ENCODE measurements at places on chromosomes 4 and X.

GRCh38 chr4:84167564-84167963, 331.5 kb downstream of the NKX6-1 start:
- no peak for DNase-seq

DNA sequence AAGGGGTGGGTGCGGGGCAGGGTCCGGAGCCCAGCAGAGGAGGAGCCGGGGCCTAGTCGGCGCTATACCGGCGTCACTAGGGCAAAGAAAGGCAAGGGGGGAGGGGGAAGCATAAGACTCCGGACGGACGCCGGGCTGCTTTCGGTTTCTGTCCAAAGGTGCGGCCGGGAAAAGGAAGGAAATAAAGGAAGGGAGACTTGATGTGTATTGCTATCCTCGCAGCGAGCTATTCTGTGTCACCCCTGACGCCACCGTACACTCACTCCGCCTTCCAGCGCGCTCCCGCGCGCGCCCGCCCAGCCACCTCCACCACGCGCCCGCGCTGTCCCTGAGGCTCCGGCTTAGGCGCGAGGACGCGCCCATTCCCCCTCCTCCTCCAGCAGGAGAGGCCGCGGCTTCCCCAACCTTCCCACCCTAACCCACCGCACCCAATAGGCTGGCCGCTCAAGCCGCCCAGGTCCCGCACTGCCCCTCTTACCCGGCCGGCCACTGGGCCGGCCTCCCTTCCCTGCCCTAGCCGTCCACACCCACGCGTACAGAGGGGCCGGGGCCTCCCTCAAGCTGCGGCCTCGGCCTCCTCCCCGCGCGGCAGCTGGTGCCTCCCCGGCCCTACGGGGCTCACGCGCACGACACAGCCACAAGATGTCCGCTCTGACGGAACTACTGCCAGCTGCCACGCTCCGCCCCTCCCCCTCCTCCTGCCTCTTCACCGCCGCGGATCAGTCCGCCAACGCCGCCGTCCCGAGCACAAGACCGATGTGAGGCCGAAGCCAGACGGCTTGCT, at the start of gene UBE2D3:
UBE2D3 (minus strand) TSS at position 662 of the 784 bp plus-strand sequence. CDS start 1,043 bp downstream, outside the sequence.
- DNase-seq = peak; percentile 19

DNA sequence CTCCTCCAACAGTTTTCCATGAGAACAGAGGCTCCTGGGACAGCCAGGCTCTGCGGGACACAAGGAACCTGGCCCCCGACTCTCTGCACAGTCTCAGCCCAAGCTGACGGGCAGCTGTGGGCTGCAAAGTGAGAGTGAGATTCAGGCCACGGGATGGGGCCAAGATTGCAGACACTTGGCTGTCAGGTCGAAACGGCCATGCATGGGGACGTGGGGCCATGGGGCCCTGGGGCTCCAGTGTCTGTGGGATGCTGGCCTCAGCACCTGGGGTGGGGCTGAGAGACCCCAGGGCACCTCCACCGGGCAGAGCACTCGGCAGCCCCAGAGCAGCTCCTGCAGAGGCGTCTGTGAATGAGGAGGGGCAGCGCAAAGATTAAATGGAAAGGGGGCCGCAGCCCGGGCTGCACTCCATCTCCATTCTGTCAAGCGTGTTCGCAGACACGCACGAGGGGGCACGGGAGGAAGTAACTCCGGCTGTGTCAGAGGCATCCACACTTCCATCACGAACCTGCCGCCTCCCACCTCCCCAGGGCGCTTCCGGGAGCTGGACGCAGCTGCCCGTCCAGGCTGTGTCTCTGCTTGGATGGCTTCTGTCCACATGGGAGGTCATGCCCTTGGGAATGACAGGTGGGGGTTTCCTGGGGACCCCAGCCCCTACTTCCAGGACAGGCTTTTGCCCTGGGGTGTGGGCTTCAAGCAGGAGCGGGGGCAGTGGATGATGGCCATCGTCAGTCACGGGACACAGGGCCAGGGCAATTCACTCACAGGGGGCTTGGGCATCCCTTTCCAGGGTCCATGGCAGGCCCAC, 82.8 kb upstream of the NKX1-1 start:
- DNase-seq = no peak

DNA sequence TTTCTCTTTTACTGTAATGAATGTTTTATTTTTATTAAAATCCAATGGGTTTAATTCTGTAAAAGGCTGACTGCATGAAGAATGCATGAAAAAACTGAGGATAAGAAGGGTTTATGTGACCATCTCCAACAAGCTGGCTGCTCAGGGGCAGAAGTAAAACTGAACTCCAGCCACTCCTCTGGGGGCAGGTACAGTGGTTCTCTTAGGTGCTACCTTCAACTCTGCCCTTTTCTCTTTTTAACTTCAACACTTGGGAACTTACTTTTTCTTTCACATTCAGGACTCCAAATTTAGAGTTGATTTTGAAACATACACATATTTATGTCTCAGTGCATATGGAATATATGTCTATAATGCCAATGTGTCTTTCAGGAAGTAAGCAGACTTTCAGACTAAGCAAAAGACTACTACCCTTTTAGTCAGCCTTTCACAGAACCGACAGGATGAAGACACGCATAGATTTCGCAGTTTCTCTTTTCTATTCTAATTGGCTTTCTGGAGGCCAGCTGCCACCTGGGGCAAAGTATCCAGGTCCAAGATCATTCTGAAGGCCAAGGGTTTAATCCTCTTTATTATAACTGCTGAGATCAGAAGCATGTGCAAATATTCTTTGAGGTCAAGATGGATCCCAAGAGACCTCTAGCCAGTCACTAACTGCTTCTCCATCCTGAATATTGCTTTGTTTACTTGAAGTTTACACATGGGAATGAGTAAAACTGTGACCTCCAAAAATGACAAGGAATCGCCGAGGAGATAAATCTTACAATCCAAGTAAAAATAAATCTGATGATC, 30.7 kb downstream of the HS3ST1 start:
- no peak for DNase-seq

DNA sequence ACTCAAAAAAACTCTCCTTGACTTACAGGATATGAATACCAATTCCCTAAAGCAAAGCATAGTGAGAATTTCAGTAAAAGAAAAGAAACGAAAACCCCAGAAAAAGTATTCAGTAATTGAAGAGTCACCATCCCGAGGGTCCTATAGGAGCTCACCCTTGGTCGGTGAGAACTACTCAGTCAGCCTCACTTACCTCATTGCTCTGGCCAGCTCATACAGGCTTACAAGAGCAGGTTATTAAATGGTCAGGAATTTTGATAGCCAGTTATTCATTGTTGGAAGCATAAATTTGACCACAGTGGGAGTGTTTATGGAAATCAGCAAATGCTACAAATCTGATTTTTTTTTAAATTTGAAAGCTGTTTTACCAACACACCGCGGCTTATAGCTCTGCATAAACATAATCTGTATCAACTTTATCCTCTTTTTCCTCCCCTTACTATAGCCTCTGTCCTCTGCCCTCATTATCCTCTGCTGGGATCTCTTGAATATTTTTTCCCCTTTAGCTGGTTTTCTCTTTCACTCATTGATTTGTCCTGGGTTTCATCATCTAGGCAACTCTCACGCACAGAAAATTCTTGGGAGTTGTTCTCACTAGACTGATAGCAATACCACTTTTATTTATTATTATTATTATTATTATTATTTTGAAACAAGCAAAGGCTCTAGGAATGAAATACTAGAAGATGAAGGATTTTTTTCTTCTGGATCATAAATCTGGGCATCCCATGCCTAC, 11.0 kb upstream of the CXCL2 start:
- DNase-seq = no peak

- DNase-seq = no peak
Measured at GRCh38 chr4:64174247-64174882, 234.9 kb downstream of the TECRL start.

GRCh38 chr4:83552083-83552482, 16.2 kb downstream of the GPAT3 start:
- no peak for DNase-seq

DNA sequence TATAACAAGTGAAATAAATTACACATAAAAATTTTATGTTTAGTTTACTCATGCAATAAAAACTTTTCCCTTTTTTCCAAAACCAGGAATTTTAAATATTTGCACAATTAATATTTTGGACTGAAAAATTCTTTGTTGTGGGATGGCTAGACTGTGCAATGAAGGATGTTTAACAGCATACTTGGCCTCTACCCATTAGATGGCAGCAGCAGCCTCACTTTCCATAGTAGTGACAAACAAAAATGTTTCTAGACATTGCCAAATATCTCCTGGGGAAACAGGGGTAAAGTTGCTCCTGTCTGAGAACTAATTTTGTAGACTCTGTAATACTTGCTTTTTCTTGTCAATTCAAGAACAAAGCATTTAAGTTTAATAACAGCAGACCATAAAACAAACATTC, 49.8 kb downstream of the SCLT1 start:
- DNase-seq = no peak

GRCh38 chr4:13821522-13821921, 194.0 kb upstream of the BOD1L1 start:
- DNase-seq = no peak

GRCh38 chr4:14835708-14836425, 166.4 kb upstream of the CPEB2 start:
- no peak for DNase-seq

DNA sequence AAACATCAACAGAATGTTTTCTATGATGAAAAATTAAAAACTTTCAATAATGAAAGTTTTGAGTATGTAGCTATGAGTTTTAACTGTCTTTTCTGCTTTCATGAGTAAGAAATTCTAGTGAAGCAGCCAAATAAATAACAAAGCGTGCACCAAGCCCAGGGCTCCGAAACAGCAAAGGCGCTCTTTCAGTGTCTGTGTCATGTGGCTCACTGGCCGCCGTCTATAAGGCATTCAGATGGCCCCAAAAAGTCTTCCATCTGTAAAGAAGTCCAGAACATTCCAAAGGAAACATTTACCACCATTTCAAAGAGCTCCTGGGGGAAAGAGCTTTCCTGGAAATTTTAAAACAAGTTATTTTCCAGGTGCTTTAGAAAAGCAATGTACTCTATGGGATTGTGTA, 139.9 kb downstream of the AFAP1 start:
- no peak for DNase-seq

- DNase-seq = no peak
Measured at GRCh38 chrX:154056770-154057241, 37.1 kb upstream of the IRAK1 start.

GRCh38 chr4:23332313-23332712, 557.5 kb downstream of the PPARGC1A start:
- no peak for DNase-seq

DNA sequence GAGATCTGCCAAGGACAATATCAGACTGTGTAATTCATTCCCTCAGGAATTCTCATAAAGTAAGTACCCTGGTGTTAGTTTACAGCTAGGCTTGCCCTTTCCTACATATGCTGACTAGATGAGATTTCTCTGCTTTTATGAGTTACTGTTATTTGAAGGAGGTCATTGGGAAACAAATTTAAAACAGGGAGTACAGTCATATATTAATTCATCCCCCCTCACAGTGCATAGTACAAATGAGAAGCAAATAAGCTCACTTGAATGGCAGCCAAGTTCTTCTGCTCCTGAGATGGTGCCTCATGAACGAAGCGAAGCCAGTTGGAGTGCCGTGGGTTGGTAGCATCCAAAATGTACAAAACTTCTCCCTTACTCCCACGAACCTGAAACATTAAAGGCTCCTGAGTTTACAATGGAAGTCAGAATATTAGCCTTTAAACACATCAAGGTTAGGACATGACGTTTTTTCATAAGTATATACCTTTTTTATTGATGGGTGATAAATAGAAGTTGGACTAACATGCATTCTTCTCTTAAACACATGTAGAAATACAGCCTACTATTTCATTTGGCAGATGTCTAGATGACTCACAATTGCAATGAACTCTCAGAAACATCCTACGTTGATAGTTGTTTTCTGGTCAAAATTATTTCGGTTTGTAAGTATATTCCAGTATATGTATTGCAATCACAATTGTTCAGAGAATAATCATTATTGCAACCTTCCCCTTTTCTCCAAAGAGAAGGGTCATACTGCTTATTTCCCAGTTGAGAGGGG, 69.2 kb downstream of the PRDM5 start:
- no peak for DNase-seq

GRCh38 chrX:134236626-134237614, at the start of gene CCDC160:
CCDC160 (plus strand) TSS chrX:134237182; CDS start chrX:134244801, 7,619 bp downstream.
- no peak for DNase-seq

DNA sequence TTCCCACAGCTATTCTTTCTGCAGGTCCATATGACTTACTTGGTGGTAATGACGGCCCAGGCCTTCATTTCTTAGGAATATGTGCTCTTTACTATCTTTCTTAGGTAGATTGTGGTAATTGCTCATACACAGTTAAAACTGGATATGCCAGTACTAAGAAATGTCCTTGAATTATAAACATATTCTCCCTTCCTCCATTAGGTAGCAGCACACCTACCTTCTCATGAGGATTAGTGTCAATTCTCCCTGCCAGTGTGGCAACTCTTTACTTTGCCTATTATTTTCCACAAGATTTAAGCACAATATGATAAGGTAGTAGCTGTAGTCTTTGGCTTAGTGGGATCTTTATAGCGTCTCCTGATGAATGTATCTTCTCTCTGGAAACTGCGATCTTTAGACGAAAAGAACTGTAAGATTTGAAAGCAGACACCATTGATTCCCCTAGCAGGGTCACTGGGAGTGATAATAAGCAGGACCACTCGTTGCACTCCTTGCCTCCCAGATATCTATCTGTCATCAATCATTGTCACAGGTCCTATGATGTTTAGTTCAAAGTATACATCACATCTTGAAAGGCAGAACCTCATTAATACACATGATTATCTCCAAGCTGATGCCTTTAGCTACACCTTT, 1240.7 kb downstream of the C4orf33 start:
- DNase-seq = no peak

- DNase-seq = no peak
Measured at GRCh38 chrX:149205937-149206336, 299.2 kb downstream of the IDS start.

- peak; percentile 71 for DNase-seq
Measured at GRCh38 chrX:23883737-23884354, 23.9 kb downstream of the APOO start.

GRCh38 chr4:103075435-103075893, 1.1 kb downstream of the SLC9B2 start:
- no peak for DNase-seq

- DNase-seq = no peak
Measured at GRCh38 chrX:123169247-123169901, 14.7 kb upstream of the GRIA3 start.

- no peak for DNase-seq
Measured at GRCh38 chrX:17164941-17165340, 210.1 kb upstream of the NHS start.

DNA sequence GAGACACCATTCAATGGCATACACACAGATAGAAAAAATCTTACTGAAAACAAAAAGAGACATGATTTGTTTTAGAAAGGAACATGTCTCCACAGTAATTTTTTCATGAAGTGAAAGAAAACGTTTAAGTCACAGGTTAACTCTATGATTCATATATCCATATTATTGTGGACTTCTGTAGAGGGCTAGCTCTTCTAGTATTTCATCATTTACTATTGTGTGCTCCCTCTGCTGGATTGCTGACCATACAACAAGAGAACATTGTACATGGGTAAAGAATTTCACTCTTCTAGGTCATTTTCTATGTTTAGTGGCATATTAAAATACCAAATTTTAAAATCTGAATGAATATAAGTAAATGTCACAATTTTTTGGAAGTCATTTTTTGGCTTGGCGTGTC, 91.8 kb upstream of the POU3F4 start:
- DNase-seq = no peak
